ENCODE measurements at places on chromosomes 13 and 19.

DNA sequence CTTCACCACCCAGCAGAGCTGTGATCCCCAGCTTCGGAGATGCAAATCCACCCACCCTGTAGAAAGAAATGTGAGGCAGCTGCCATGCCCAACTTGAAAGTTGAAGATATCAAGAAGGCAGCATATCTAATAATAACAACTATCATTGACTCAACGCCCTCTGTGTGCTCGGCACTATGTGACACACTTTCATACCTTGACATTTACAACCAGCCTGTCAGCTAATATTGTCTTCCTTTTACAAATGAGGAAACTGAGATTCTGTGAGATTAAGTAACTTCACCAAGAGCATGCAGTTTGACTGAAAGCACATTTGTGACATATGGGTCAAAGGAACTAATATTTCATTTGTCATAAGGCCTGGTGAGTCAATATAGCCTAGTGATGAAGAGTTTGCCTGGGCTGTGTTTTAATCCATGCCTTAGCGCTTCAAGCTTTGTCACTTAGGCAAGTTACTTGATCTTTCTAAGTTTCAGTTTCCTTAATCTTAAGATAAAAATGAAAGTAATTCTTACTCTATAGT is 137.0 kb downstream of the FLT1 start:
- DNase-seq = no peak

DNA sequence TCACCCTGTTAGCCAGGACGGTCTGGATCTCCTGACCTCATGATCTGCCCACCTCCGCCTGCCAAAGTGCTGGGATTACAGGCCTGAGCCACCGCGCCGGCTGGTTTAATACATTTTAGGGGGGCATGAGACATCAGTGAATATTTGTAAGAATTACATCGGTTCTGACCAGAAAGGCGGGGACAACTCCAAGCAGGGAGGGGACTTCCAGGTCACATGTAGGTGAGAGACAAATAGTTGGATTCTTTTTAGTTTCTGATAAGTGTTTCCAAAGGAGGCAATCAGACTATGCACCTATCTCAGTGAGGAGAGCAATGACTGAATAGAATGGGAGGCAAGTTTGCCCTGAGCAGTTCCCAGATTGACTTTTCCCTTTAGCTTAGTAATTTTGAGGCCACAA is 3.7 kb upstream of the ZNF552 start:
- DNase-seq = no peak

GRCh38 chr13:20475927-20476691 is 49.5 kb downstream of the CRYL1 start:
- DNase-seq = peak; percentile 27

DNA sequence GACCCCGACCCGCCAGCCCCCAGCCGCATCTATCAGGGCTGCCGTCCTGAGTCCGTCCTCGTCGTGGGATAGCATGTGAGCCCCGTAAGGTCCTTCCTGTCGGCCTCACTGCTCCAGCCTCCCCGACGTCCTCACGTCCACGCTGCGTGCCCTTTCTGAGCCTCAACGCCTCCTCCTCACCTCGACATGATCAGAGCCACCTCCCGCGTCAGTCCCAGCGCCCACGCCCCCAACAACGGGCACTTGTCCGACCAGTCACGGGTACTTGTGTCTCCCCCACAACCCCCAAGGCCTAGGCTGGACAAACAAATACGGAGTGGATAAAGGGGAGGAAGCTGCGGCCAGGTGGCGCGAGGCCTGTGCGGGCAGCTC is 665 bp downstream of the ZNF497 start:
- peak; percentile 75 for DNase-seq

DNA sequence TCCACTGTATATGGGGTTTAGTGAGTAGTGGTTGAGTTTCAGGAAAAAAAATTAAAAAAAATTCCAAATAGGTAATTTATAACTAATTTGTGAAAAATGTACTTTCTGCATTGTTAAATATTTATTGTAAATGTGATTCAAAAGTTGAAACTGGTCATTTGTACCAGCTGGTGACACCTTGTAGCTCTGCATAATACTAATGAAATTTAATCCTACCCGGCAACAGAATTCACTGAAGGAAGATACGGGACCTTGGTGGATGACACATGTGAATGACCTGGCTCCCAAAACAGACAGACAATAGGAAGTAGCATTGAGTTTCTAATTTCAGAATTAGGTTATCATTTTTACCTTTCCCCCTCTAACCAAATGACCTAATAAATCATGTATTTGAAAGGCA is 73.8 kb downstream of the SLITRK6 start:
- no peak for DNase-seq

All from stimulated activated naive B cell treated with anti-CD40 and anti-IgM and Interleukin-4, amounts not matched to agents 10 μg/mL and 1 μg/mL and 100 μg/mL, for 72 hours (primary cell).